Activated CD8-positive, alpha-beta memory T cell treated with anti-CD3 and anti-CD28 coated beads for 4 hours (primary cell): ENCODE measurements at places on chromosomes 2 and 18.

DNA sequence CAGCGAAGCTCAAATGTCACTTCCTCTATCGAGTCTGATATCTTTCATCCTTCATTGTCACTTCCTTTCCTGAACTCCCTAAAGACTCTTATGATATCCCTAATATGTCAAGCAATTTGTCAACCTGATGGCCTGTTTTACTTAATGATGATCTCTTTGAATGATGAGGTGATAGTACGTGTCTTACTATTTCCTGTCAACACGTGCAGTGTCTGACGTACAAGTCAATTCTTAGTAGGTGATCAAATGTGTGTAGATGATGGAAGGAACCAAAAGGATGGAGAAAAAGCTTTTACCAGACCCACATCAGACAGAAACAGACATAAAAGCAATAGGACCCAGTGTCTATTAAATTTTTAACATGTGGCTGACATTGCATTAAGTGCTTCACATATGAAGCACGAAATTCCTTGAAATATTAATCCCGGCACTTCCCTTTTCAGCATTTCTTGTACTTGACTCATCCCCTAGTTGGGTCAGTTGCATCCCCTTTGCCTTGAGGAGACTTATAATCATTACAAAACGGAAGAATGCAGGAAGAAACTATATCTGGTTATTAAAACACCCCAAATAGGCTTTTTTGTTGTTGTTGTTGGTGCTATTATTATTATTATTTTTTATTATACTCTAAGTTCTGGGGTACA is 108.6 kb upstream of the NYAP2 start:
- no peak for DNase-seq

GRCh38 chr2:31511376-31511775 is 69.4 kb downstream of the SRD5A2 start:
- no peak for DNase-seq

DNA sequence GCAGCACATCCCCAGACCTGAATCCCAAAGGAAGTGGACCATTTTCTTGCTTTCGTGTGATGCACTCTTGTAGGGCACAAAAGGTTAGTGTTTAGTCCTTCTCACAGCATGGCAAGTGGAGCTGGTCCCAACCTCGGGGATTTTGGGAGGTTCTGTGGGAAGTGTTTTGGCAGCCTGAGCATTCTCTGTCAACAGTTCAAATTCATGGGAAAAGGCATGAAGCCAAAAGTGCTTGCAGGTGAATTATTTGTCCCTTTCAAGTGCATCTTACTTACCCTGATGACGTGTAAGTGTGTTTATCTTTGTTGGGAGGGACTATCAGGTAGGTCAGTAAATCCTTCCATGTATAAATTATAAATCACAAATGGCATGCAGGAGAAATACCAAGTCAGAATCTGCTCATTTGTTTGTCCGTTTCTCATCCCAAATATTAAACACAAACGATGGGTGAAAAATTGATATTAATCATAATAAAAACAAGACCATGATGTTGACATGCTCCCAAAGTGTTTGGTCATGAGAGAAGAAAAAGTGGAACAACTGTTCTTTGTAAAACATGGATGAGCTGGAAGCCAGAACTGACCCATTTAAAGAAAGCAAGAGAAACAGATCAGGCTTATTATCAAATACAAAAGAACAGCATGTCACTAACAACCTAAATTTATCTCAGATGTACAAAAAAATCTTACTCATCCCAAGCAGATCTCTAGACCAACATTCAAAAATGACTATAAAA is 57.6 kb downstream of the EPHA4 start:
- DNase-seq = no peak

DNA sequence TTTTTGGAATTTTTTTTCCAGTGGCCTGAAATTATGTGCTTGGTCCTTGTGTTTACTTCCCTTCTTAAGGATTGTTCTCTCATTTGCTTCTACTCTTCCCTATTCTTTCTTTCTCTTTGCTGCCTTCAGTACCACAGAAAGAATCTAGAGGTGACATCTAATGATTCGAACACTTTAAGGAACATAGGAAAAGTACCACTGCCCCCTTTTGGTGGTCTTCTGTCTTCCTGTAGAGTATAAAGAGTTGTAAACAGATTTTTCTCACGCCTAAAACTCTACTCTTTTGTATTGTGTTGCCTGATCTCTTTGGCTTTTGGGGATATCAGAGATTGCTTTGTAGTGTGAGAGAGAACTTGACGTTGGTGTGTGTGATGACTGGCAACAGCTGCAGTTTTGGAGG is 7.0 kb upstream of the SCTR start:
- DNase-seq = no peak

- no peak for DNase-seq
These were observed 60.4 kb upstream of the TNP1 start for GRCh38 chr2:216920143-216920876.

GRCh38 chr2:154640000-154640399 is 58.5 kb upstream of the KCNJ3 start:
- no peak for DNase-seq

DNA sequence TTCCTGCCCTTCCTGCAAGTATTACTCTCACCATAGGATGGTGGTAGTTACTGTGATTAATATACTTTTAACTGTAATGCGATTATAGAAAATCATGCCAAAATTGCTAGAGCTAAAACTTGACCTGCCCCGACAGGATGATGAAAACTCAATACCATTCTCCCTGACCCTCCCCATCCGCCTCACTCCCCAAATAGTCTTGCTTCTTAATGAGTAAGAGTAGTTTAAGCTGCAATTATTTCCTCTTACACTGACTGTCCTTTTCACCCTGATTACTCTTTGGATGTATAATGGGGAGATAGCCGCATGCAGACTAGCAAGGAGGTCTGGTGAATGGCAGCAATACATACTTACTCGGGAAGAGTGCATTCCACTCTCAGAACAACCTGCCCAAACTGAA is 269.6 kb upstream of the SIX3 start:
- no peak for DNase-seq

DNA sequence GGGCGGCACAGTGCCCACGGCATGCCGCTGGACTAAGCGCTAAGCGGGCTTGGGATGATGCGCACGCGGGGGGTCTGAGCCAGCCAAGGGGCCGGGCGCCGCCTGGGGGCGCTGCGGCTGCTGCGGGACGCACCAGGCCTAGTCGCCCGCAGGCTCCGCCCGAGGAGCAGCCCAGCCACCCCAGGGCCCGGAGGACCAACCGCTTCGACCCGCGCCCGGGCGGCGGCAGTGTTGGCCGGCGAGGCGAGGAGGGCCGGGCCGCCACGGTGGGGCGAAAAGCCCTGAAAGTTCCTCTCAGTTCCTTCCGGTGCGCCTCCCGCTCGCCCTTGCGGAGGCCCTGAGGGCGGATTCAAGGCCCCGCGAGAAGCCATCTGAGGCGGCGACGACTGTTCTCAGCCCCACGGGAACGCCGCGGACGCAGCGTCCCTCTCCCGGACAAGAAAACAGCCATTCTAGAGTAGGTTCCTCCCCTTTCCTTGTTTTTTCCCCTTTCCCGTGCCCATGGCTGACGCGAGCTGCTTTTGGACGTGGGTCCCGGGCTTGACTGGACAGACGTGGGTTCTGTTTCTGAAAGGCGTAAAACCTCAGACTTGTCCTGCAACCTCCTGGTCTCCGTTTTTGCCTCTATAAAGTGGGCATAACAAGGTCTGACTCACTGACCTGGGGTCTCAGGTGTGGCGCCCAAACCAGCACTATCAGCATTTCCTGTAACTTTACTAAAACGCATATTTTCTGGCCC is at the start of gene ANKAR:
Gene ANKAR (plus strand): TSS at position 297 of the 739 bp plus-strand sequence. CDS start 1,821 bp downstream, outside the sequence.
- DNase-seq = peak; percentile 64

DNA sequence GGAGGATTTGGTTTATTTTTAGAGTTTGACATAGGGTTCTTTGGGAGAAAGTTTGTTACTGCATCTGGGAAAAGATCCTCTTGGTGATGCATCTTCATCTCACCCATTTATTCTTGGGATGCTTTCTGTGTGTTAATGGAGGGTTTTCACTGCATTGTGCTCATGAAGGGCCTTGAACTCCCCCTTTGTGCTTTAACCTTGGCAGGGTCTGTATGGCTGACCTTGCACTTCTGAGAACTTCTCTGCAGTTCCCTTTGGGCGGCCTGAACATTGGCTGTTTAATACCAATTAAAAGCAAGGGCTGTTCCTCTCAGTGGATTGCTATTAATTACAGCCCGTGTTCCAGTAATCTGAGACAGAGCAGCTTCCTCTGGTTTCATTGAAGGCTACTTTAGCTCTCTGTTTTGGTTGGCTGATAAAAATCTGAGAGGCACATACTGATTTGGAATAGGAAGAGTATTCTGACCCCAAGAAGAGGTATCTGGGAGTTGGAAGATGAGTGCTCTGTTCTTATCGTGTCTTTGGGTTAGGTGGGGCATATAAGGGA is 37.5 kb downstream of the FMNL2 start:
- DNase-seq = no peak

GRCh38 chr18:79439628-79440023 is 43.9 kb downstream of the NFATC1 start:
- DNase-seq = no peak

DNA sequence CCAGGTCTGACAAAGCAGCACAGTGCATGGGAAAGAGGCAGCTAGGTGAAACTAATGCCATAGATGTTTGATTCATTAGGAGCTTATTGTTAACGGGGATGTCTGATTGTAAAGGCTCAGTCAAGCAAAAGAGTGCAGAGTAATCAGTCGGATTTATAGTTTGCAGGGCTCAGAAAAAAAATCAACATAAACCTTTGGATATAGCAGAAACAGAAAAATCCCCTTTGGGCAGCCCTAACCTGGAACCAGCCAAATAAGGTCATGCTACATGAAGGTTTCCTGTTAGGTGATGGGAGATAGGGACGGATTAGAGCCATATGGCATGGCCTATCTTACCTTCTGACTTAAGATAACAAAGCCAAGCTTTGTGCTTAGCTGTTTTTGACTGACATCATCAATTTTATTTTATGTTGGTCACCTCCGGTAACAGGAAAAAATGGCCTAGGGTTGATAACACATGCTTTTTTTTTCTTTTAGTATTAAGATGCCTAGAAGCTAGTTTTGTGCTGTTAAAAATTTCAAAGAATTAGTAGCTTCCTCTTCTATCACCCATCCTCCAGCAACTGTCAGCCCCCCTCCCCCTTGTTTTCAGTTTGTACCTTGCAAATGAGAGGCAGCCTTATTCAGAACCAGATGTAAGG is 60.7 kb upstream of the ZEB2 start:
- no peak for DNase-seq

GRCh38 chr2:72847534-72848315 is 21.9 kb upstream of the EXOC6B start:
- no peak for DNase-seq

GRCh38 chr2:113133704-113134598 is 6.6 kb downstream of the IL1RN start:
- DNase-seq = no peak

DNA sequence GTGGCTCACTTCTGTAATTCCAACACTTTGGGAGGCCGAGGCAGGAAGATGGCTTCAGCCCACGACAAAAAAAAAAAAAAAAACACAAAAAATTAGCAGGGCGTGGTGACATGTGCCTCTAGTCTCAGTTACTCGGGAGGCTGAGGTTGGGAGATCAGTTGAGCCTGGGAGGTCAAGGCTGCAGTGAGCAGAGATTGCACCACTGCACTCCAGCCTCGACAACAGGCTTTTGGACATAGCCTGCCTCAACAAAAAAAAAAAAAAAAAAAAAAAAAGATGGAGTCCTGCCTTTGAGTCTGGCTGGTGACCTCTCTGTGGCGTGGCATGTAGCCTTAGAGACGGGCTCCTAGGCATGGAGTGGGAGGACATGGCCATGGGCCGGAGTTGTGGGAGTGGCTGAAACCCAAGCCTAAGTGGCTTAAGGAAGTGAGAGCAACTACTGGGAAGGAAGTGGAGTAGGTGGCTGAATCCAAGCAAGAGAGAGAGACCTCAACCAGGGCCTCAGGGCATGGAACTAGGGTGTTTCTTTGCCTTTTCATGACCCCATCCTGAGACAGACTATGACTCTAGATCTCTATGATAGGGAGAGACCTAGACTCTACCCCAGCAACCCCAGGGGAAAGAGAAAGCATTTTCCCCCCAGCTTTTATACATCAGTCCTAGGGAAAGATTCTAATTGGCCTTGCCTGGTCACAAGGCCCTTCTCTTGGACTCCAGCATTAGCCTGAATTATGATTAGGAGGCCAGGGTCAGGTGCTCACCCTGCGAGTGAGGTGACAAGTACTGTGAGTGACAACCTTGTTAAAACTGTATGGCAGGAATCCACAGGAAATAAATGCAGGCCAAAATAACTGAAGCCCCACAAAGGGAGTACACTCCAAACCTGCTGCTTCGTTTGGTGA is 34.2 kb downstream of the NPAS2 start:
- DNase-seq = no peak

DNA sequence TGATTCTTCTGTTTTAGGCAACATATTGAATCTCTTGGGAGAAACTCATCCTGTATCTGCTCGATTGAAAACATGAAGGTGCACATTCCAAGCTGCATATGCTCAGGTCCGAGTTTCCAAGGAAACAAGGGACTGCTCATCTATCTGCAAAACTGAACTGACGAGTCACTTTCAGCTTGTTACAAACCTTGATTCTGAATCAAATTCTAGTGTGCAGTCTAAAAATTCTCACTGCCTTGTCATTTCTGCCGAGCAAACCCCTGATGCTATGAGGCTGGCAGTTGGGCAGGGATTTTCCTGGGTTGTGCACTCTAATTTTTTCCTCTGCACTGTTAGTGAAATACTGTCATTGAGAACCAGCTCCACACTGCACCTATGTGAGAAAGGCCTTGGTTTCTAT is 101.3 kb upstream of the ETAA1 start:
- no peak for DNase-seq

DNA sequence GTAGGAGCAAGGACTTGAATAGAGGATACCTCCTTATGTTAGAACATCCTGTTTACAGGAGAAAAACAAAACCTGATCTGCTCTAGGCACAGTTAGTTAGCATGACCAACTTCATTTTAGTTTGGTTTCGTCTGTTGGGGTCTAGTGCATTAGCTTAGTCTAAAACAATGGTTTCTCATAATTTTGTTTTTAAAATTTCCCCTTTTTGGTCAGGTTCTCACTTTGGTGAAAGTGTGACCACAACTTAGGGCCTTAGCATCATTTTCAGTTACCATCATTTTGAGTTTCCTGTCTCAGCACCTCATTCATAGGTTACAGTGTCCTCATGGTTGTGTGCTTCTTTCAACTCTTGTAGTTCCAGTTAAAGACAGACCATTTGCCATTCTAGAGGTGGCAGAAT is 1277.0 kb upstream of the SLC39A10 start:
- no peak for DNase-seq

GRCh38 chr18:29078273-29078672 is 901.3 kb upstream of the CDH2 start:
- no peak for DNase-seq

DNA sequence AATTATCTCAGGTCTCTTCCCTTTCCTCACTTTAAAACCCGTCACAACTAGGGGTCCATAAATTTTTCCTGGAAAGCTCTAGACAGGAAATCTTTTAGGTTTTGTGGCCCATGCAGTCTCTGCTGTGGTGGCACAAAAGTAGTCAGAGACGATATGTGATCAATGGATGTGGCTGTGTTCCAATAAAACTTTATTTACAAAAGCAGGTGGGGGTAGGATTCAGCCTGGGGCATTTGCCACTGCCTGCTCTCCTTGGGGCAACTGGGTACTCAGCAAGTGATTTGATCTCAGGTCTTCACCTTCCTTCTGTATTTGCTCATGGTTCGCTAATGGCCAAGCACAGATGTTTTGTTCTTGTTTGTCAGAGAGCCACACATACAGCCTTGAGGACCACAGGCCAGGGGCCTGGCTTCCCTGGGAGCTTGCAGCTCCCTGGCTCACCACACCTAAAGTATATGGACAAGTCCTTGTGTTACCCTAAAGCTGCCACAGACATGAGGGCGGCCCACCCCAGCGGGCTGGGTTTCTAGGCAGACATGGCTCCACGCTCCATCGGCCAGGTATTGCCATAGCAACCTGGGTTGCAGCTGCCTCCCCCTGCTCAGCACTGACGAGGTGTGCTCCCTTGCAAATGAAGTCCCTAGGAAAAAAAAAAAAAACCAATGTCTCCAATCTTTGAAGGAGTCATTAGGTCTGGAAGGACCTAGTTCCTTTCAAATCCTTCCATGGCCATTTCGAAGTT is 89.7 kb upstream of the YWHAQ start:
- no peak for DNase-seq
